ENCODE measurements at places on chromosomes 6 and 20.
A peak's percentile ranks its signal among the peaks of the same experiment; 100 is the strongest.

DNA sequence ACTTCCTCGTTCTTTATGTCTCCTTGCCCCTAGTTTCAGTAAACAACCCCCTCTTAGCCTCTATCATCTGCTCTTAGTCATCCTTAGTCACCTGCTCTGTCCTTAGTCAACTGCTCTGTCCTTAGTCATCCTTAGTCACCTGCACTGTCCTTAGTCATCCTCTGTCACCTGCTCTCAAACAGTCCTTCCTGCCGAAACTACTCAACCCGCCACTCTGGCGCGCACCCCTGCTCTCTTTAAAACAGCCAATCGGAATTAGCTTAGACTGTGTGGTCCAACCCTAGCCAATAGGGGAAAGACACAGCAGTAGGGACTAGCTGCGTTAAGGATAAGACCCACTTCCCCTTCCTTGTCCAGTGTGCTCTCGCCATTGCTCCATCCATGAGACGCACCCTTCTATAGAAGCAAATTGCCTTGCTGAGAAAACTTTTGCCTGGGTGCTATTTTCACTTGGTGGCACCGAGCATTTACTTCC, 73.9 kb downstream of the BACH2 start:
- no peak for DNase-seq

DNA sequence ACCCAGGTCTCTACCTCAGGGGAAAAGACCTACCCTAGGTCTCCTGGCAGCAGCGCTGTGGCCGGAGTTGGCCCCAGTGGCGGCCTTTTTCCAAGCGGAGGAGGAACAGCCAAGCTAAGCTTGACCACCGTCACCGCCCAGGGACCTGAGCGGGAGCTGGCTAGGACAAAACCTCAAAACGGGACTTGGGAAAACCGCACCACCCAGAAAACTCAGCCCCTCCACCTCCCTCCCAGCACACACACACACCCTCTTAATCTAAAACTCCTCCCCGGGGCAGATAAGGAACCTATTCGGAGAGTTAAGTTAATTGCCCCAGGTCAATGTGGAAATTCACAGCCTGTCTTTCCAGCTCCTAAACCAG, 2.7 kb upstream of the TRERF1 start:
- DNase-seq: no peak

GRCh38 chr6:149134511-149134933, 183.0 kb upstream of the TAB2 start:
- no peak for DNase-seq

DNA sequence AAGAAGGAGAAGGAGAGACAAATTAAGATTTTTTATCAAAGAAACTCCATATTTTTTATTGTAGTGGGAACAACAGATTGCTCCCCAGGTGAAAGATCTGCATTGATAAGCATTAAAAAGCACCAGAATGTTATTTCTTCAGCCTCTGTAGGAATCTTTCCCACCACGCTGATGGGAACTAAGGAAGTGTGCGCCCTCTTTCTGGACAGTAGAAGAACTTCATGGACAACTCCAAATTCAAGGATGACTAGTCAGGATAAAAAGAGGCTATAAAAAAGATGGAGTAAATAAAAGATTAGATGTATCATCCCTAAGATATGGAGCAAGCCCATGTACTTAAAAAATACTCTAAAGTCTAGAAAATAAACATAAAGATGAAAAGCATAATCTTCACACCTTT, 45.8 kb upstream of the PAK5 start:
- no peak for DNase-seq

DNA sequence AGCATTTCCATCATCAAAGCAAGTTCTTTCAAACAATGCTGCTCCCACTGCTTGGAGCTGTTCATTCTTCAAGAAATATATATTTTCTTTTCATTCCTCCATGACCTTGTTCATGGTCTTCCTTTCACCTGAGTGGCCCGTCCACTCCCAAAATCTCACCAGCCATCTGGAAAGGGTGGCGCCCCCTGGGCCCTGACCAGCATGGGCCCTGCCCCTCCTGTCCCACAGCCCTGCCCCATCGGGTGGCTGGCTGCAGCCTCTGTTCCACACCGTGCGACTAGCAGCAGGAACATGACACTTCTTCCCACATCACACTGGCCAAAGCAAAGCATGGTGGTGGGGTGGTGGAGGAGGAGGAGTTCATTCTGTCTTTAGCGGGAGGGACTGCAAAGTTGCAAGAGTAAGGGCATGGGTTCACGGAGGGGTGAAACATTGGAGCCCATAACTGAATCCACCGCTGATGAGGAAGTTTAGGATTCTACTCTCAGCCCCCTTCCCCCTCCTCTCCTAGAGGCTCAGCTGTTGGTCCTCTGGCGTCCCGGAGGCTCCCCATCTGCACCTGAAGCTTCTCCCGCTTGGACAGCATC, 195.2 kb upstream of the SLC24A3 start:
- DNase-seq: no peak

GRCh38 chr6:123967905-123968304, 164.2 kb downstream of the NKAIN2 start:
- no peak for DNase-seq

DNA sequence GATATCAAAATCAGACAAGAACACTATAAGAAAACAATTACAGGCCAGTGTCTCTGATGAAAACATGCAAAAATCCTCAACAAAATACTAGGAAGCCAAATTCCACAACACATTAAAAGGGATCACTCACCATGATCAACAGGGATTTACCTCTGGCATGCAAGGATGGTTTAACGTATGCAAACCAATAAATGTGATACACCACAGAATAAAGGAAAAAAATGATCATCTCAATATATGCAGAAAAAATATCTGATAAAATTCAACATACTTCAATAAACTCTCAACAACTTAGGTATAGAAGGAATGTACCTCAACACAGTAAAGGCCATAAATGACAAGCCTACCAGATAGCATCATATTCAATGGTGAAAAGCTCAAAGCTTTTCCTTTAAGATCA, 66.6 kb downstream of the SHPRH start:
- no peak for DNase-seq

DNA sequence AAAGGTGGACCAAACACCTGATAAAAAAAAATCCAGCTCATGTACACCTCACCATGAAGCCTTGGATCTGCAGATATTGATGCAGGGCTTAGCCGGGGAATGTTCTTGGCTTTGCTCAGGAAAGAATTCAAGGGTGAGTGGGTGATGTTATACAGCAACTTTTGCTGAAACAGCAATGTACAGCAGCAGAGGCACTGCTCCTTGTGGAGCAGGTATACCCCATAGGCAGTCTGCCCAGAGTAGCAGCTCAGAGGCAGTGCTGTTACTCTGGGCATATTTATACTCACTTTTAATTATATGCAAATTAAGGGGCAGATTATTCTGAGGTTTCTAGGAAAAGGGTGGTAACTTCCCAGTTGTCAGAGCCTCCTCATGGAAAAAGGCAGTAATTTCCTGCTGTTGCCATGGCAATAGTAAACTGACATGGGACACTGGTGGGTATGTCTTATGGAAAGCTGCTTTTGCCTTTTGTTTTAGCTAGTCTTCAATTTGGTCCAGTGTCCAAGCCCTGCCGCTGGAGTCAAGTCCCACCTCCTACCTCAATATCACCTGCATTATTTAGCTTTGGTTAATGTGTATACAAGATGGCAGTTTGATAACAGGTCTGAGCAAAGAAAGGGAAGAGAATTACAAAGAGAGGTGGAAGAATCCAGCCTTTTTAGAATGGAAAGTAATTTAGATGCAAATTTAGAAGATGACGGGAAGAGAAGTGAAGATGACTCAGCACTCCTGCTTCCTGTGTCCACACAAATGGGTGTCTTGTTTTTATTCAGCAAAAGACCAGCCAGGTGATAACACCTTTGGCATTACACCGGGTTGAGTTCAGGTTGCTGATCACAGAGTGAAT, 110.1 kb upstream of the JAG1 start:
- no peak for DNase-seq

- DNase-seq: no peak
Measured at GRCh38 chr20:4875578-4876067, 125.7 kb downstream of the SLC23A2 start.

DNA sequence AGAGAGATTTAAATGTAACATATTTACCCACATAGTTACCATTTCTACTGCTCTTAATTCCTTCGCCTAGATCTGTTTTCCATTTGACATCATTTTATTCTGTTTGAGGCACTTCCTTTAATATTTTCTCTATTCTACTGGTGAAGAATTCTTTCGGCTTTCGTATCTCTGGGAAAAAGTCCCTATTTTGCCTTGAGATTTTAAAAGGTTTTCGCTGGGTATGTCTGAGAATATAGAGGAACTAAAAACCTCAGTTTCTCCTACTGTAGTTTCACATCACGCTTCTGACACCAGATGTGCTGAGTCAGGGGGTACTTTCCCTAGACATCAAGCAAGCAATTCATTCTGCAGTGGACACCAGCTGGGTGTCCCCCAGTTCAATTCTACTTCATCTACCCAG, 61.7 kb downstream of the E2F3 start:
- no peak for DNase-seq

GRCh38 chr20:64030371-64031134, 5.4 kb upstream of the C20orf204 start:
- DNase-seq: no peak

- DNase-seq: no peak
Measured at GRCh38 chr20:16562259-16562658, 11.0 kb downstream of the KIF16B start.

- DNase-seq: no peak
Measured at GRCh38 chr20:22232923-22233322, 351.4 kb downstream of the FOXA2 start.

GRCh38 chr6:20706238-20706938, 172.1 kb downstream of the CDKAL1 start:
- DNase-seq: no peak

DNA sequence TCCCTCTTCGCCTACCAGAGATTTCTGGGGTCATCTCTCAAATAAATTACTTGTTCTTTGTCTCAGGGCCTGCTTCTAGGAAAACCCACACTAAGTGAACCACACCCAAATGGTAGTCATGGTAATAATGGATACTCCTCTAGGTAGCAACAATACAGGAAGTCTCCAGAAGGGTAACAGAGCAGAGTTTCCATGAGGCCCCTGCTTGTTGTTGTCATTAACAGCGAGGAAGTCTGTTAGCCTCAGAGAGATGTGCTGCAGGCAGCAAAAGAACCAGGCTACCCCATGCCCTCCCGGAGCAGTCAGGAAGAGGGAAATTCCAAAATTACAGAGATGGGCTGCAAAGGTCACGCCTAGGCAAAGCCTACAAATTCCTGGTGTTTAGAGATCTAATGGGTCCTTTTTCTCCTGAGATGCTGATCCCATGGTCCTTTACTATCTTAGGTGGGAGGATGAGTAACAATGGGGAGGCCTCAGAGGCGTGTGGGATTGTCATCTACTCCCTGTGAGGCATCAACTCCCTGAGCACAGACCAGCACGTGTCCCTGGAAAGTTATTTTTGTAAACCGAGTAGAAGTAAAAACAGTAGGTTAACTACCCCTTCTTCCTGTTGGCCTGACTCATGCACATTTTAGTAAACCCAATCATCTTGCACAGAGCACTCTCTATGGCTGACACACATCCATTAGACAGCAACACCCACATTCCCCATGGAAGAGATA, 10.1 kb downstream of the ISM1 start:
- no peak for DNase-seq

GRCh38 chr20:399182-399707, 8.9 kb upstream of the RBCK1 start:
- no peak for DNase-seq

DNA sequence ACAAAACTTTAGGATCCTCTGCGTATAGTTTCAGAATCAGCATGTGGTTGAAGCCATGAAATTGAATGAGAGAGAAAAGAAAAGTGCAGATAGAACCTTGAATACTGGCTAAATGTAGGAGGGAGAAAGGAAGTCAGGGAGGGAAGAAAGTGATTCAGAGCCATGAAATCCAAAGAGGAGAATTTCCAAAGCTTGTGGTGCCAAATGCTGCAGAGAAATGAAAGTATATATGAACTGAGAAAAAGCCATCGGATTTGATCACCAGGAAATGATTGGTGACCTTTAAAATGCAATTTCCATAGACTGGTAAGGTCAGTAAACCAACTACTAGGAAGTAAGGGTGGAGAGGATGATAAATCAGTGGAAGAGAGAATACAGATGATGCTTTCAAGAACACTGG, 142.3 kb downstream of the TFAP2A start:
- DNase-seq: no peak

- DNase-seq: no peak
Measured at GRCh38 chr20:59400708-59401107, 100.3 kb downstream of the EDN3 start.

DNA sequence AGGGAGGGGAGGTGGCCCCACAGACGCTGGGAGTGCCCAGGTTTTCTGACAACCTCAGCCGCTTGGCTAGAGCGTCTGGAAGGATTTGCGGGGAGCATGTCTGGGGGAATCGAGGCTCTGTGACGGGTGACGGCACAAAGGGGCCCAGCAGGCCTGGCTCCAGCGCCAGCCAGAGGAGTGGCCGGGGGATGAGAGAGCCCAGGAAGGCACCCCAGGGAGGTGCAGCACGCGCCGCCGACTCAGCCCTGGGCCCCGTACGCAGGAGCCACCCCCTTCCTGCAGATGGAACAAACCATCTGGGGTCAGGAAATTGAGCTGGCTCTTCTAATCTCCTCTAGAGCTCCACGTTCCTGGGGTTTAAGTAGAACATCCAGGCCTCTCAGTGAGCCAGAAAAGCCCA, 5.9 kb upstream of the SLCO4A1 start:
- no peak for DNase-seq

- no peak for DNase-seq
Measured at GRCh38 chr20:4483486-4483885, 238.2 kb upstream of the PRND start.

GRCh38 chr6:167683028-167683862, 143.5 kb upstream of the AFDN start:
- no peak for DNase-seq

DNA sequence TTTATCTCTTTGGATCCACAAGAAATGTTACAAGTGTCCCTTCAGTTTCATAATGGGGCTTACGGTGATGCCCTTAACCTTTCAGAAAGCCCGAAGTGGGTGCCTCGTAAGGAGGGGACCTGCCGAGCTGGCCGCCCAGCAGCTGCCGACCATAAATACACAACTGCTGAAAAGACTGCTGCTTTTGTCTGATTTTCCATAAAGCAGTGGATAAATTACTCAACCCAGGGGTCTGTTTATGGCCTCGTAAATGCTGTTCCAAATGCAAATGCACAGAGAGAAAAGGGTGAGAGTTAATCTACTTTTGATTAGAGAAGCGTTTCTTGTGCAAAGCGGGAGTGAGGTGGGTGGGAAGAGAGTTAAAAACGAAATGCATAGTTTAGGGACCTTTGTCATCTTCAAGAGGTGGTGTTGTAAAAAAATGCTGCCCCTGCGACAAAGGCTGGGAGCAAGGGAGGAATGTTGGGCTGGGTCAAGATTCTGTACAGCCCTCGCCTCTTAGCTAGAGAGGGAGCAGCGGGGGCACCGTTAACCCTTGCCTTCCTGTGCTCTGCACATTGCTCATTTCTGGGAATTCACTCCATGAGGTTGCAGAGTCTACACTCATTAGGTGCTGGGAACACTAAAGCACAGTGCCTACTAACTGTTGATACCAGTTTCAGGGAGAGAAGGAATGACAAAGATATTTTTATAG, 112.0 kb upstream of the MTHFD1L start:
- DNase-seq: no peak

GRCh38 chr20:40254023-40254772, 434.8 kb downstream of the MAFB start:
- no peak for DNase-seq

- DNase-seq: peak; percentile 49
Measured at GRCh38 chr6:167495506-167496401, 170.9 kb downstream of the TTLL2 start.

GRCh38 chr20:25644814-25645213, 21.0 kb upstream of the NANP start:
- DNase-seq: no peak

GRCh38 chr6:19332806-19333460, 504.2 kb upstream of the ID4 start:
- no peak for DNase-seq

GRCh38 chr20:13638162-13638495, 603 bp downstream of the TASP1 start:
- no peak for DNase-seq
